ENCODE measurements at places on chromosomes 5 and 9.

- no peak overlapping the region for H3K27ac ChIP-seq
- H3K27me3 ChIP-seq: no peaks in the 10 kb centered on the region
- H3K4me1 ChIP-seq: peaks cover 24% of the 10 kb centered on the region
- no peaks in the 10 kb centered on the region for H3K36me3 ChIP-seq
- H3K4me3 ChIP-seq: no peak overlapping the region
- DNase-seq: peak; percentile 46
These were observed 374.7 kb downstream of the PTPRD start for GRCh38 chr9:10238087-10238486.

DNA sequence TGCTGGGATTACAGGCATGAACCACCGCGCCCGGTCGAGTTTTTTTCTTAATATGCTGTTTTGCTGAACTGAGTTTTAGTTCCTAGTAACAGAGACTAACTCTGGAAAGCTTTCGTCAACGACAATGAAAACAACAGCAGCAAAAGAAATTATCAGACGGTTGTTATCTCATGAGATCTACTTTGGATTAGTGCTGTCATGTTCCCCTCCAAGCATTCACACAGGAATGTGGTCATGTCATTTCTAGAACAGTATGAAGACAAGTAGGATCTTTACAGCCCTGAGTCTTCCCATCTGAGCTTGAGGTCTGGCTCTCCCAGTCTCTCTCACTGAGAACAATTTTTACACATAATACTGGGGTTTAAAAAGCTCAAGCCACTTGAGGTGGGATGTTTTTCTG lies 4.0 kb upstream of the ANKRD33B start:
- H3K27ac ChIP-seq: no peak overlapping the region
- no peaks in the 10 kb centered on the region for H3K36me3 ChIP-seq

- H3K36me3 ChIP-seq: no peaks in the 10 kb centered on the region
- no peak for DNase-seq
- H3K4me3 ChIP-seq: no peak overlapping the region
- H3K27me3 ChIP-seq: no peaks in the 10 kb centered on the region
These were observed 1185.5 kb upstream of the WWC1 start for GRCh38 chr5:167105941-167106340.

- H3K36me3 ChIP-seq: no peaks in the 10 kb centered on the region
- no peak overlapping the region for H3K27ac ChIP-seq
- no peaks in the 10 kb centered on the region for H3K4me1 ChIP-seq
- DNase-seq: no peak
These were observed 176.2 kb downstream of the IRX2 start for GRCh38 chr5:2575292-2575691.

GRCh38 chr5:1801967-1802295 lies 724 bp downstream of the NDUFS6 start:
- peaks cover 7% of the 10 kb centered on the region for H3K4me1 ChIP-seq
- peak overlapping the region; percentile 89 for H3K27ac ChIP-seq
- H3K36me3 ChIP-seq: peaks cover 31% of the 10 kb centered on the region
- H3K4me3 ChIP-seq: peak overlapping the region; percentile 78
- H3K27me3 ChIP-seq: no peaks in the 10 kb centered on the region

- H3K27ac ChIP-seq: no peak overlapping the region
- H3K4me1 ChIP-seq: peaks cover 6% of the 10 kb centered on the region
- DNase-seq: peak; percentile 74
- peaks cover 49% of the 10 kb centered on the region for H3K27me3 ChIP-seq
These were observed 1.1 kb downstream of the PCDHAC1 start for GRCh38 chr5:140927228-140927573.

DNA sequence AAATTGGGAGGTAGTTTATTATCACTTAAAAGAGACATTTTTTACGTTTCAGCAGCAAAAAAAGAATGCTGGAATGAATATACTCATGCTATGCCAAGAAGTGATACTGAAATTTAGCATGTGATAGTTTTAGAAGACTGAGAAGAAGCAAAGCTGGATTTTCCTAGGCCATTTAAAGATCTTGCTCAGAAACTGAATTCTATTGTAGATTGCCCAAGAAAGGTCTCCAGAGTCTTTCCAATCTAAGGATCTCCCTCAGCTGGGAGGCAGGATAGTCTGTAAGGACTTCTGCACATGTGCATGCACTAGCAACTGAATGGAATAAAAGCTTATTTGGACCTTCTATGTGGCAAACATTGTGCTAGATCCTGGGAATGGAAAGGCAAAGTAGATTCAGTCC lies 334.5 kb downstream of the DTWD2 start:
- no peaks in the 10 kb centered on the region for H3K4me1 ChIP-seq
- no peaks in the 10 kb centered on the region for H3K27me3 ChIP-seq
- no peak for DNase-seq
- no peak overlapping the region for H3K4me3 ChIP-seq
- H3K36me3 ChIP-seq: peaks cover 15% of the 10 kb centered on the region

- no peak overlapping the region for H3K4me3 ChIP-seq
- peaks cover 10% of the 10 kb centered on the region for H3K4me1 ChIP-seq
- H3K27ac ChIP-seq: no peak overlapping the region
- no peaks in the 10 kb centered on the region for H3K36me3 ChIP-seq
These were observed 91.8 kb downstream of the UBE2R2 start for GRCh38 chr9:33908749-33909148.

- H3K27me3 ChIP-seq: no peaks in the 10 kb centered on the region
- H3K27ac ChIP-seq: no peak overlapping the region
- H3K4me3 ChIP-seq: no peak overlapping the region
- no peaks in the 10 kb centered on the region for H3K36me3 ChIP-seq
- no peak for DNase-seq
These were observed 84.3 kb downstream of the EQTN start for GRCh38 chr9:27212621-27213020.
